NCI-H187 treated with DMSO at 0.1 percent for 48 hours (cell line): ENCODE measurements at places on chromosomes 2 and 18.

DNA sequence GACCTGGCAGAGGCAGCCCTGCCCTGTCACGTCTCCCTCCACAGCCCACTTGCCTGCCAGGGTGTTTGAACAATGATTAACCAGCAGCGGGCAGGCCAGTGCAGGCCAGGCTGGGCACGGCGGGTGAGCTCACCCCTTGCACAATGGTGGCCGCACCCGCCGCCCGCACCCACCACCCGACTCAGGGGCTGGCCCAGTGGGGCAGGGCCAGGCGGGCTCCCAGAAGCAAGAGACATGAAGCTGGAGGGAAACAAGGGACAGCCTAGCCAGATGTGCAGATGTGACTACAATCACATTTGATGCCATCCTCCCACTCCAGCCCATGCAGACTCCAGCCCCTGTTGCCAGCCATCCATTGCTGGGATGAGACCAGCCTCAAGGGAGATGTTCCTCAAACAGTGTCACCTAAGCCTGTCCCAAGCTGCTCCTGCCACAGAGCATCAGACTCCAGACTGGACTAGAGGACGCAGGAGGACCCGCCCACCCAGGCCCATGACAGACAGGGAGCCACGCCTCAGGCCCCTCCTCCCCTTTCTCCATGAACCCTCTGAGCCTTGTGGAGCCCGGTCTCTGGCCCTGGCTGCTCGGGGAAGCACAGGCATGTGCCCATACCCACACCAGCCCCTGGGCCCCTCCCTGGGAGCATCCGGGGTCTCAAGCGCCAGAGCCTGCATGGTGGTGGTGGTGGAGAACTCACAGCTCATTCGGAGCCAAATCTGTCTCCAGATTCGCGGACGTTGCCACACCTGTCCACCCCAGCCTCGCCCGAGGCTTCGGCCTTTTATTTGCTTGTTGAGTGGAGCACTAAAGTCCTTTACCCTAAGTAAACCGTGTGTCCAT, 45.0 kb downstream of the SDC1 start:
- DNase-seq: no peak

- DNase-seq: no peak
These were observed 116.2 kb upstream of the NPAS2 start for GRCh38 chr2:100703739-100704138.

GRCh38 chr2:98487806-98488189, 43.1 kb downstream of the INPP4A start:
- DNase-seq: no peak

GRCh38 chr2:69969991-69970390, 8.6 kb upstream of the ASPRV1 start:
- no peak for DNase-seq

DNA sequence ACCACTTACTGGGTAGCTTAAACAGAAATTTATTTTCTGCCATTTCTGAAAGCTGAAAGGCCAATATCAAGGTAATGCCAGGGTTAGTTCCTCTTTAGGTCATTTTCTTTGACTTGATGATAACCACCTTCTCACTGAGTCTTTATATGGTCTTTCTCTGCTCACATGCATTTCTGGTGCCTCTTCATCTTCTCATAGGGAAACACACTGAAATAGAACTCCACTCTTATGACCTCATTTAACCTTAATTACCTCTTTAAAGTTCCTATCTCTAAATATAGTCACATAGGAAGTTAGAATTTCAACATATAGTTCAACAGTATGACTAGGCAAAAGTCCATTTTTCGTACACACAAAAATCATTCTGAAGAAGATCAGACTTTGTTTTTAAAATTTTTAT, 616.8 kb upstream of the VRK2 start:
- no peak for DNase-seq

- DNase-seq: no peak
These were observed 182.8 kb downstream of the SH3RF3 start for GRCh38 chr2:109311771-109312170.

GRCh38 chr2:48545244-48545643, 15.3 kb downstream of the STON1 start:
- no peak for DNase-seq

- no peak for DNase-seq
These were observed 32.3 kb downstream of the AGAP1 start for GRCh38 chr2:235526166-235526565.

- no peak for DNase-seq
These were observed 49.6 kb downstream of the LINC00305 start for GRCh38 chr18:64099244-64099643.

- DNase-seq: no peak
These were observed 106.2 kb upstream of the DLX2 start for GRCh38 chr2:172208791-172209325.

- no peak for DNase-seq
These were observed 137.6 kb downstream of the COPS8 start for GRCh38 chr2:237223201-237223861.

GRCh38 chr2:241304039-241304670, 11.3 kb downstream of the HDLBP start:
- DNase-seq: no peak

DNA sequence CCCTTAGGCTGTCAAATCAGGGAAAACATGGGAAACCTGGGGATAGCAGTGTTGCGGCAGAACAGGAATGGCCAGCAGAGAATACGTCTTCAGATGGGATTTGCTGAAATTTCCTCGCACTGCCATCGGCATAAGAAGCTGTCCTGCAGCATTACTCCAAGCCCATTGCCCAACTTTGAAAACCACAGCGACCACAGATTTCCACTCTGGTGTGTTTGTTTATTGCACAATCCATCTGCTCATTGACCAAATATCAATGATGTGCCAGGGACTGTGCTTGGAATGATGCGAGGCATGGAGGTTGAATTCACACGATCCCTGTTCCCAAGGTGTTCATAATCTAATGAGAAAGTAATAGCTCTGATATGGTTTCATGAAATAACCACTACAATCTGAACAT, 383.3 kb upstream of the MYT1L start:
- no peak for DNase-seq

DNA sequence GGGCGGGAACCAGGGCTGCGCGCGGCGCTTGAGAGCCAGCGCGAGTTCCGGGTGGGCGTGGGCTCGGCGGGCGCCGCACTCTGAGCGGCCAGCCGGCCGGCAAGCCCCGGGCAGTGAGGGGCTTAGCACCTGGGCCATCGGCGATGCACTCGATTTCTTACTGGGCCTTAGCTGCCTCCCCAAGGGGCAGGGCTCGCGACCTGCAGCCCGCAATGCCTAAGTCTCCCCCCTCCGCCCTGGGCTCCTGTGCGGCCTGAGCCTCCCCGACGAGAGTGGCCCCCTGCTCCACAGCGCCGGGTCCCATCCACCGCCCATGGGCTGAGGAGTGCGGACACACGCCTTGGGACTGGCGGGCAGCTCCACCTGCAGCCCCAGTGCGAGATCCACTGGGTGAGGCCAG, 36.5 kb upstream of the MAP2 start:
- no peak for DNase-seq

- DNase-seq: no peak
These were observed 516.5 kb downstream of the XIRP2 start for GRCh38 chr2:167404627-167405284.

GRCh38 chr2:106030287-106031268, 163.5 kb downstream of the UXS1 start:
- DNase-seq: no peak

- DNase-seq: no peak
These were observed 81.0 kb downstream of the SP3 start for GRCh38 chr2:173884025-173884802.

DNA sequence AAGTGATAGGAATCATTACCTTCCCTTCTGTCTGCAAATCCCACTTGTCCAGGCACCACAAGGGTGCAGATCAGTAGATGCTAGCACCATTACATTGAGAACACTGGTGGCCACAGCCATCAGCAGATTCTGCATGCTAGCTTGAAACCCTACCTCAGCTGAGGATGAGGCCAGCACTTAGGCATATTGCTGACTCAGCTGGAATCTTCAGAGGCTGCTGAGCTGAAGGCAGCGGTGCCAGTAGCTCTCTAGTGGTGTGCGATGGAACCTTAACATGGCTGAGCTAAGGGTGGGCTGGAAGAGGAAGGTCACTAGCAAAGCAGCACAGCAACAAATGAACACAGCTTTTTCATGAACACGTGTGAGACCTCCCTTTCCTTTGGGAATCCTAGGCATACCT, 19.0 kb upstream of the CPO start:
- DNase-seq: no peak

- DNase-seq: no peak
These were observed 52.5 kb upstream of the ID2 start for GRCh38 chr2:8629402-8629801.

DNA sequence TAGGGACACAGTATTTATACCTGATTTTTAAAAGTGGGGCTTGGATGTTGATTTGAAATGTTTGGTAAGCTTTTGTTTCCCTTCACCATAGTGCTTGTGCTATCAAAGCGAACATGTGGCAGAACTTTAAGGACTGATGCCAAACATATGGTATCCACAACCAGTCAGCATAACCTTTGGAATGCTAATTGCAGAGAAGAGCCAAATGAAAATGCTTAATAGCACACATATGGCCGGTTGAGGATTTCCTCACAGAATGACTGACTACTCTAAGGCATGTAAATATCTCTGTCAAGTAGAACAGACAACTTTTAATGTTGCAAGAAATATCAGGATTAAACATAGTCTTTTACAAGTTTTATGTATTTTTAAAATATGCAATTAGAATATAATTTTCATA, 120.9 kb upstream of the COL3A1 start:
- no peak for DNase-seq

DNA sequence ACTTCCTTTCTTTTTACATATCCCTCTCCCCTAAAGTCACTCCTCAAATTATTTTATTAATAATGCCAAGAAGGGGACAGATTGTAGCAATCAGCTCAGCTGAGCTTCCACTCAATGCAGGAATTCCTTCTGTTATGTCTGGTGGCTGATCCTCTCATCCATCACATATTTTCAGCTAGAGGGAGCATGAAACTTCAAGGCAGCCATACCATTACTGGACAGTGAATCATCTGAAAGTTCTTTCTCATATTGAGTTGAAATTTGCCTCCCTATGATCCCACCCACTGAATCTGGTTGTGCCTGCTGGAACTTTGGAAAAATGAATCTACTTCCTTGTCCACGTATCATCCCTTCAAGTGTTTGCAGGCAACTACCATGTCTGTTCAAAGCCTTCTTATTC, 11.2 kb downstream of the ZNF385B start:
- no peak for DNase-seq

DNA sequence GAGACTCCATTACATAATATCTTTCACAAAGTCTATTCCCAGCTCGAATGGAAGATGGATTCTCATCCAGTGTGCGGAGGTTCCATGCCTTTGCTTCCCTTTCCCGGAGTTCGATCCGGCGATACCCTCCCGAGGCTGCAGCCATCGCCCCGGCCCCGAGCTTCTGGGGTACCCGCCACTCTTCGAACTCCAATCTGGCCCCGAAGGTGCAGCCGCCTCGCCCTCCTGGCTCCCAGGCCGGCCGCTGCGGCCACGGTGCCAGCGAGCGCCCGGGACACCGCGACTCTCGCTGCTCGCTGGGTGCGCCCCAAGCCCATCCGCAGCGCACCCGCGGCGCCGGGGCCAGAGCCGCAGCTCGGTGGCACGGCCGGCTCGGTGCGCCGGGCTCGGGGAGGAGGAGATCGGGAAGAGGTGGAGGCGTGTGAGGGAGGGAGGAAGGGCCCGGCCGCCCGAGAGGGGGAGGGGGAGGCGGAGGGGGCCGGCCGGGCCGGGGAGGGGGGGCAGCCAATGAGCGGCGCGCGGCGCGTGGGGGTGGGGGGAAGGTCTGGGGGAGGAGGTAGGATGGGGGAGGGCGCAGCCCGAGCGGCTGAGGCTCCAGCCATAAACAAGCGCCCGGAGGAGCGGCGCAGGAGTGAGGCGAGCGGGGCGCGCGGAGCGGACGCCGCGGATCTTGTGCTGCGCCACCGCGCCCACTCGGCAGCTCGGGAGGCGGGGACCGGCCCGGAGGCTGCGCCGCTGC, at the start of gene CRIM1:
Gene CRIM1, plus strand, starts transcription at position 628 of the 739 bp plus-strand sequence. CDS start 515 bp downstream, outside the sequence.
- no peak for DNase-seq

DNA sequence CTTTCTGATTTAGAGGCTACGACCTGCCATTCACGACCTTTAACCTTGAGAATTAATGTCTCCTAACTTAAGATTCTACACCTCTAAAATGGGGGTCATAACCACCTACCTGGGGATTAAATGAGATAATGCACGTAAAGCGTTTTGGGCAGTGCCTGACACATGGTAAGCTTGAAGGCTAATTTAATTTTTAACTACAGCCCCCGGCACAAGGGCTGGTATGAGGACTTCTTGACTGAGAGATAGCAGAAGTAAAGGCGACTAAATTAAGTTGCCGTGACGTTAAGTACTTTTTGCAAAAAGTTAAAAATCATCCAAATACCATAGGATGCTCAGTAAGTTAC, 549 bp downstream of the MRPL35 start:
- DNase-seq: no peak

GRCh38 chr2:138727956-138728355, 52.2 kb downstream of the NXPH2 start:
- DNase-seq: no peak
